Activated CD8-positive, alpha-beta T cell treated with anti-CD3 and anti-CD28 coated beads, Interleukin-2, amount 10 ng/mL, durations not matched to agents 7 days and 5 days (primary cell): ENCODE measurements at places on chromosomes 11 and 22. TPM values are rescaled to one million over a fixed set of nuclear protein-coding genes. Genes with fewer than 3 reads are reported as not detected.

- H3K27ac ChIP-seq = peak overlapping the region; percentile 10
- DNase-seq = no peak
- no peaks in the 10 kb centered on the region for H3K36me3 ChIP-seq
- peaks cover 15% of the 10 kb centered on the region for H3K4me1 ChIP-seq
- no peak overlapping the region for H3K4me3 ChIP-seq
These were observed 23.6 kb downstream of the DCPS start for GRCh38 chr11:126327281-126328000.

HEPN1 gene
- not detected for total RNA-seq

DNA sequence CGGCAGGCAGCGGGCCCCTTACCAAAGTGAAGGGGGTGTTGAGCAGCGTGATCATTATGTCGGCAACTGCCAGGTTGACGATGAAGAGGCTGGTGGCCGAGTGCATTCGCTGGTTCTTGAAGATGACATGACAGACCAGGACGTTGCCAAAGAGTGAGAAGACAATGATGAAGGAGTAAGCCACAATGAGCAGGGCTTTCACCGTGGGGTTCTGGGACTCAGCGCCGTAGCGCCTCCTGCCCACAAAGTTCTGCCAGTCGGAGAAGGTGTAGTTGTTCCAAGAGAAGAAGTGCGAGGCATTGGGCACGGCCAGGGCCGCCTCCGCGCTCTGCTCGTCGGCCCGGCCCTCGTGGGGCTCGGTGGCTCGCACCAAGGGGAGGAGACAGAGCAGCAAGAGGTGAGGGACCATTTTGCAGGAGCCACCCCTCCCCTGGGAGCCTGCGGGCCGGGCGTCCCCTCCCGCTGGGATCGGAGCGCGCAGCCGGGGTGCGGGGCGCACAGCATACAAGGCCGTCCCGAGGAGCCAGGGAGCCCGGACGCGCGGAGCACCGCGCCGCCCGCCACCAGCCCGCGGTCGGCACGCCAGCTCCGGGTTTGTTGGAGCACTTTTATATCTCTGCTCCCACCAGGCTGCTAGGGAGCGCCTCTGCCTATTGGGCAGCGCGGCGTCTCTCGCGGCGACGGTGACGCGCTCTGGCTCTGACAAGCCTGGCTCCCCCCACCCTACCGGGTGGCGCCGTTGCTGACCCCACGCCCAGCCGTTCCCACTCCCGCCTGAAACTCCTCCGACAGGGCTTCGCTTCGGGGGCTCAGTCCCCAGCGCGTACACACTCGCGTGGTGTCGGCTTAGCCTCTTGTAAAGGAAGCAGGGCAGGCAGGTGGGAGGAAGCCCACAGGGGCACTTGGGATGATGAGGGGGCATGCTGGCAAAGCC, at the start of gene GPR83:
Gene GPR83, minus strand, starts transcription at position 581 of the 934 bp plus-strand sequence. Its CDS starts 172 bp downstream, at position 409.
- peaks cover 8% of the 10 kb centered on the region for H3K4me1 ChIP-seq
- peaks cover 40% of the 10 kb centered on the region for H3K27me3 ChIP-seq
- H3K4me3 ChIP-seq = peak within 1 kb of the TSS; percentile 15
- no peaks in the 10 kb centered on the region for H3K36me3 ChIP-seq
- no peak for DNase-seq

DNA sequence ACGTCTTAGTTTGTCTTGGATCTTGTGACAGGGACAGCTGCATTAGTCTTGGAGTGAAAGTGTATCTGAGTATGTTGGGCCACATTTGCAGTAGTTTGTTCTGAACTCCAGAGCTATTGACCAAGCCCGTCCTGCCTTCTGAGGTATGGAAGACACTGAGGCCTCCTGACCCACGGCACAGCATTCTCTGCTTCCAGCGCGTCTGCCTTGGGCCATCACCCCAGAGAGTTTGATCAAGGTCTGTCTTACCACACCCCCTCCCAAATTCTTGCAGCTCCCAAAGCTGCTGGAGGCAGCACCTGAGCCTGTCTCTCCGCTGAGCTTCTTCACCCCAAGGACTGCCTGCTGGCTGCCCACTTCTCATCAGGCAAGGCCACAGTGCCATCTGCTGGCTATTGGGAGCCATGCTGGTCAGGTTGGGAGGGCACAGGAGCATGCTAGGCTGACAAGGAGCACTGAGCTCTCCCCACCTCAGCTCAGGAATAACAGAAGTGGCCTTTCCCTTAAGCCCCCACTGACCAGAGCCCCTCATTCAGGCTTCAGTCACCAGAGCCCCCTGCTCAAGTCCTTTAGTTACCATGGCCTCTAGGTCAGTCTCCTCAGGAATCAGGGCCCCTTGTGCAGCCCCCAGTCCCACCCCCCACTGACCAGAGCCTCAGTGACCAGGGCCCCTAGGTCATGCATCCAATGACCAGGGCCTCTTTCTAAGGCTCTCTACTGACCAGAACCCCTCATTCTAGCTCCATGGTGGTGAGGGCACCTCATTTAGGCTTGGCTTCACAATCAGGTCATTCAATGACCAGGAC, 27.2 kb upstream of the SMPD1 start:
- H3K27ac ChIP-seq = no peak overlapping the region
- H3K4me3 ChIP-seq = no peak overlapping the region
- DNase-seq = peak; percentile 81
- H3K4me1 ChIP-seq = no peaks in the 10 kb centered on the region
- peaks cover 2% of the 10 kb centered on the region for H3K27me3 ChIP-seq

DNA sequence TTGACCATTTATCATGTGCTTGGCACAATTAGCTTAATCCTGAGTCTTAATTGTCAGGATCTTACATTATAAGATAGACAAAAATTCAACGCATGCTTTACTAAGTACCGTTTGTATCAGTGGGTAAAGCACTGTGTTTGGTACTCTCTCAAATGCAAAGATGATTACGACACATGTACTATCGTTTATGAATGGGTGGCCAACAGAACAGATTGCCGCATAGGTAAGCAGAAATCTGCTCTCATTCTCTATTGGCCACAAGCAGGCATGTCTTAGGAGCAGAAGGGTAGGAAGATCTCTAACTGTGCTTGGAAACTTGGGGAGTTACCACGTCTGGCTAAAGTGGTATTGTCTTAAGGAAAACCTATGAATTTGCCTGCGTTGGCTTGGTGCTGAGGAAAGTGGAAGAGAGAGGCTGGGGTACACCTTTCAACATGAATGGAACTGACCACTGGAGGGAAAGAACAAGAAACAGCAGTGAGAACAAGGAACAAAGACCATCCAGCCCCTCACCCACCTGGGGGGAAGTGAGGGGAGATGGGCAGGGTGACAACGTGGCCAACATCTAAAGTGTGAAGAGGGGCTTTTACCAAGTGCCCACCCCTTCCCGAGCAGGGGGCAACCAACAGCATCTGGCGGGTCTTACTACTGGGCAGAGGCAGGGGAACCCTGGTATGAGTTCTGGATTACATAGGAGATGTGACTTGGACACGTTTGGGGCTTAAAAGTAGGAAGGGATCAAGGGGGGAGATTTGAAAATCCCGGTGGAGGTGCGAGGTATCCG, 1.0 kb upstream of the TUBA8 start:
- no peak for DNase-seq
- no peak overlapping the region for H3K27ac ChIP-seq
- peaks cover 39% of the 10 kb centered on the region for H3K4me1 ChIP-seq
- H3K4me3 ChIP-seq = peak overlapping the region; percentile 44

GRCh38 chr11:78344676-78345075, 72.9 kb downstream of the GAB2 start:
- peaks cover 5% of the 10 kb centered on the region for H3K27me3 ChIP-seq
- H3K36me3 ChIP-seq = peaks cover 24% of the 10 kb centered on the region
- DNase-seq = no peak
- H3K4me1 ChIP-seq = peaks cover 35% of the 10 kb centered on the region

DNA sequence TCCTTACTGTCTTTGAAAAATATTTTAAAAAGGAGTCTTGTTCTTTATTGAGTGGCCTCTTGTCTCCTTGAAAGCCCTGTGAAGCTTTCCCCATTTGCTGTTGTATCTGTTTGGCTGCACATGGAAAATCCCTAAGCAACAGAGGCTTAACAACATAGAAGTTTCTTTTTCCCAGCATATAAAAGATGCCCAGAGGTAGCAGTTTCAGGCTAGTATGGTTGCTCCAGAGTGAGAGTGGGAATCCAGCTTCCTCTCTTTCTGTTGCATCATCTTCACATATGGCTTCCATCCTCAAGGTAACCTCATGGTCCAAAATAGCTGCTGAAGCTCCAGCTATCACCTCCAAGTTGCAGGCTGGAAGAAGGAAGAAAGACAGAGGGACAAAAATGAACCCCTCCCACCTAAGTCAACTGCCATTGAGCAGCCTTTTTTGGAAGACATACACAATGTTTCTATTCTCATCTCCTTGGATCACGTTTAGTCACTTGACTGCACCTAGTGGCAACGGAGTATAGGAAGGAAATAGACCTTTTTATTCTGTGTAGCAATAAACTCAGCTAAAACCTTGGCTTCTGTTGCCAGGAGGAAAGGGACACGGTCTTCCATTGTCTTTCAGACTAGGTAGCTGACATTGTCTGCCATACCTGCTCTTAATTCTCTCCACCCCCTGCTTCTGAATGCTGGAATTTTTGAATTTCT, 5.3 kb downstream of the CSF2RB start:
- H3K4me3 ChIP-seq = no peak overlapping the region
- H3K27me3 ChIP-seq = peaks cover 25% of the 10 kb centered on the region
- no peaks in the 10 kb centered on the region for H3K36me3 ChIP-seq
- no peaks in the 10 kb centered on the region for H3K4me1 ChIP-seq
- no peak for DNase-seq

- no peak overlapping the region for H3K4me3 ChIP-seq
- no peak for DNase-seq
- no peak overlapping the region for H3K27ac ChIP-seq
- peaks cover 10% of the 10 kb centered on the region for H3K4me1 ChIP-seq
These were observed 186.8 kb downstream of the ETS1 start for GRCh38 chr11:128400382-128401203.

- peak overlapping the region; percentile 31 for H3K27ac ChIP-seq
- no peak overlapping the region for H3K4me3 ChIP-seq
- DNase-seq = no peak
- peaks cover 32% of the 10 kb centered on the region for H3K4me1 ChIP-seq
These were observed 43.2 kb downstream of the IGLL5 start for GRCh38 chr22:22930571-22931556.

DNA sequence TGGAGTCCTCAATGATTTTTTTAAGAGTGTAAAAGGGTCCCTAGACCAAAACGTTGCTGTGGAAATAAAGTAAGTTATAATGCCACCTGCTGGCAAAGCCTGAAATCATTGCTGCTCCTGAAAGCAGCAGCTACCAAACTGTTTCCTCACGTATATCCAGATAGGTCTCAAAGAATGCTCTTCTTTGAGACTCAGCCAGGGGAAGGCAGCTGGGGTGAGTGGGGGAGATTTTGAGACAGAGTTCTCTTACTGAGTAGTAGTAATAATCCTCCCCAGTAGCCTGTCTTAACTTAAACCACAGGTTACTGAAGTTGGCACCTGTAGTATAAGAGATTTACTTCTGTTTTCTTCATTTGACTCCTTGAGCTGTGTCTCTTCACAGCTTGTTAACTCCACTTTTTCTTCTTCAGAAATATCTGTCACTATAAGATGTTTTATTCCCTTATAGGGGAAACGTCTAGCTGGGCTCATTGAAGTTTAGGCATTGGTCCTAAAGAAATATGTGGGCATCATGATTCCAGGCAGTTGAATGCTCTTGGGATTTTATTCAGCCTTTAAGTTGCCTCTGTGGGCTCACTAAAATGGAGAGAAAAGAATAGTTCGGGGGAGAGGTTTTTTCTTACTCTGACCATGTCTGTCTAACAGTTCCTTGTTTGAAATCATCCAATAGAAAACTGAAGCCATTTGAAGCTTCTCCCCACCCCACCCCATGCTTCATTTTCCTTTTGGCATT, 77.9 kb downstream of the BTBD10 start:
- no peak overlapping the region for H3K4me3 ChIP-seq
- H3K4me1 ChIP-seq = no peaks in the 10 kb centered on the region
- peak; percentile 53 for DNase-seq
- H3K27ac ChIP-seq = peak overlapping the region; percentile 34

HTR3A gene
- total RNA-seq = not detected

ZP1 gene
- not detected for total RNA-seq

OR5M8 gene
- total RNA-seq = not detected

AIFM3 gene
- 0.39 TPM for total RNA-seq

- H3K4me1 ChIP-seq = no peaks in the 10 kb centered on the region
- no peak overlapping the region for H3K4me3 ChIP-seq
- no peak for DNase-seq
- no peak overlapping the region for H3K27ac ChIP-seq
These were observed 106.8 kb downstream of the GRAMD1B start for GRCh38 chr11:123536690-123537437.

- H3K36me3 ChIP-seq = peaks cover 17% of the 10 kb centered on the region
- peaks cover 38% of the 10 kb centered on the region for H3K4me1 ChIP-seq
- H3K27ac ChIP-seq = peak overlapping the region; percentile 95
These were observed 426 bp downstream of the LZTR1 start for GRCh38 chr22:20982563-20982882.

CFAP300 gene
- total RNA-seq = not detected

DNA sequence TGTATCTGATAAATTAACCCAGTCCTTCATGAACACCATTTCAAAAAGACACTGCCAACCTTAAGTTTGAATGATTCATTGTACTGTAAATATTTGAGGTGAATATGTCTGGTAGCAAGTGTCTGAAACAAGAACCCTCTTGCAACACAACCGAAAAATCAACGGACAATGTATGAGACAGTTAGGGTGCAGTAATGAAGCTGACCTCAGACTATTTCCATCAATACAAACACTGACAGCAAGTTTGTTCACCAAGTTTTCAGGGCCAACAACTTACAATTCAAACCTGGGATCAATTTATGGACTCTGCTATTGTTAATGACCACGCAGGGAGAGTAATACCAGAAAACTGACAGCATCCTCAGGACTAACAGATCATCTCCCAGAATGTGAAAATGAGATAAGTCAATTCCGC, 126.3 kb downstream of the CADM1 start:
- no peaks in the 10 kb centered on the region for H3K27me3 ChIP-seq
- H3K4me1 ChIP-seq = no peaks in the 10 kb centered on the region
- no peaks in the 10 kb centered on the region for H3K36me3 ChIP-seq

CARNS1 gene
- total RNA-seq = 4.9 TPM

DNA sequence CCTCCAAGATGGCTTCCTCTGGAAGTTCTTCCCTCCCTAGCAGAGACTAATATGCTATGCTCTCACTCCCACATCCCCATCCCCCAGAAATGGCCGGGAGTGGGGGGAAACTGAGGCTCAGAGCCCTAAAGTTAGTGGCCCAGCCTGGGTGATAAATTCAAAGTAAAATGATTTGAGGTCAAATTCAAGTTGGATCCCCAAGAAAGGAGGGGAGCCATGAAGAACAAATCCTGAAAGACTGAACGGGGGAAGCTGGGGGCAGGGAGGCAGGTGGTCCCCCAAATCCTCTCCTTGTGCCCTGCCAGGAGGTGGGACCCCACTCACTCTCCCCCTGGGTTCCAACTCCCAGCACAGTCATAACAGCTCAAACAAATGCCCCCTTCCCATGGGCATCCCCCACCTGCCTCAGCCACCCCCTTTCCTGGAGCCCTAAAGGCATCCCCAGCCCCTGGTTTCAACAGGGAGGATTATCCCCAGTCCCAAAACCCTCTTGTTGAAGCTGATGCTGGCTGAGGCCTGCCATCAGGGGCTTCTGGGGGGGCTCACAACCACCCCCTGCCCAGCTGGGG, 1.1 kb downstream of the CBX6 start:
- H3K27me3 ChIP-seq = peaks cover 22% of the 10 kb centered on the region
- H3K36me3 ChIP-seq = peaks cover 26% of the 10 kb centered on the region
- H3K4me3 ChIP-seq = peak overlapping the region; percentile 91
- peaks cover 45% of the 10 kb centered on the region for H3K4me1 ChIP-seq
- peak overlapping the region; percentile 89 for H3K27ac ChIP-seq
